Mesendoderm (in vitro differentiated cells): ENCODE measurements at places on chromosomes 2 and 18.

DNA sequence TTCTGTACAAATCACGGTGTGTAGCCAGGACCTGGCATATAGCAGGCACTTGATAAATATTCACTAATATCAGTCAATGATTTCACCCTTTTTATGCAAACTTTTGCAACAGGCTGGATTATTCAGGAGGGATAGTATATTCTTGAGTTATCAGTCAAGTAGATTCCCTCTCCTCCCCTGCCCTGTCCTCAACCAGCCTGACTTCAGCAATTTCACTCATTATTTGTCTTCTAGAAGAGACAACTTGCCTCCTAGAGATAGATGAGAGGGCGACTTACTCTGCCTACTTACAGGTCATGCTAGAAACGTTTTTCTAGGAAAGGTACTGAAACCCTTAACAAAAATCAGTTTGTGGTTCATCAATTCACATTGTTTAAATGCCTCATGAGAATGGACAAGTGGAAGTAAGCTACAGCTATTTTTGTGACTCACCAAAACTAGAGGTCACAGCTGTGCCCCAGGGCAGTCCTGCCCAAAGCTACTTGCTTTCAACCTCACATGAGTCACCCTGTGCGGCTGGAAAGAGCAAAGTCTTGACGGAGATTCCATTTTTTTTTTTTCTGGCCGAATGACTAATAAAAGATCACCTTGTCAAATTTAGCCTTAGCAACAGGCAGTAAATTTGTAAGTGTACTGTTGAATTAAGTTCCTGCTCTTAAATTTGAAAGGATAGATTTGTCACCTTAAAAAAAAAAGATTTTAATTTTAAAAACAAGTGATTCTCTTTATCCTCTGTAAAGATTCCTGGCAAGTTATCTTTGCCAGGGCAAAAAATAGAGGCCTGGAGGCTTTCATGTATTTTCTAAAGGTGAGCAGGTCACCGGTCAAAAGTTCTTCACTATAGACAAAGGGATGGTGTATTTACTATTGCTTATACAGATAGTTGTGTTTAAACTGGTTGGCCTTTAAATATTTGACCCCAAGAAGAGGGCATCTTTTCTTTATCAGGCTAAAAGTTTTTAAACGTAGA is 109.0 kb upstream of the SLC35G4 start:
- DNase-seq = peak; percentile 62

DNA sequence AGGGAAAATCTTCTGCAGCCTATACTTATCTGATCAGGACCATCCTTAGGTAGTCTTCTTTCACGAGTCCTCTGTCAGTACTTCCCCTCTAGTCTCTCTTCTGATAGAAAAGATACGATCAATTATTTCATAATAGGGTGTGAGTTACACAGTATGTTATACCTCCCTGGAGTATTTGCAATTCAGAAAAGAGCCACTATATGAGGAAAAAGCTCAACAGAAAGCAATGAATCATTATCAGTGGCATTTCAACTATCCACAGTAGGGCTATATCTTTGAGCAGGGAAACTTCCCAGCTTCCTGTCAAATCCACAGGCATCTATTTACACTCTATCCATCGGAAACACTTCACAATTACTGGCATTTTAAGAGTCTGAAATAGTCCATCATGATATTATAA is 105.3 kb upstream of the ACVR2A start:
- DNase-seq = peak; percentile 82

DNA sequence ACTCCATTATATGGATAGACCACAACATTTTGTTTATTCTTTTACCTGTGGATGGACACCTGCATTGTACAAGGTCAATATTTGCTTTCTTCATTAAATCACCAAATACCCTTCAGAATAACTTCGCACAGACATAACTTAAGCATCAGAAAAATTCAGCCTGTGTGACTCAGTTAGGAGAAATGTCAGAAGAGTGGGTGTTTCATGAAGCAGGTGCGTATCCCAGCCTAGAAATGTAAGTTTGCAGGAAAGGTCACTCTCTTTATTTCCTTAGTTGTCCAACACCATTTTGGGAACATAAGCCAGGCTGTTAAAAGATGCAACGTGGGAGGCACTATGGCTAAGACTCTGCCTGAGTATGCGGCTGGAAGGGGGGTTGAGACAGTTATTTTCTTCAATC is 48.6 kb upstream of the FHL2 start:
- no peak for DNase-seq

DNA sequence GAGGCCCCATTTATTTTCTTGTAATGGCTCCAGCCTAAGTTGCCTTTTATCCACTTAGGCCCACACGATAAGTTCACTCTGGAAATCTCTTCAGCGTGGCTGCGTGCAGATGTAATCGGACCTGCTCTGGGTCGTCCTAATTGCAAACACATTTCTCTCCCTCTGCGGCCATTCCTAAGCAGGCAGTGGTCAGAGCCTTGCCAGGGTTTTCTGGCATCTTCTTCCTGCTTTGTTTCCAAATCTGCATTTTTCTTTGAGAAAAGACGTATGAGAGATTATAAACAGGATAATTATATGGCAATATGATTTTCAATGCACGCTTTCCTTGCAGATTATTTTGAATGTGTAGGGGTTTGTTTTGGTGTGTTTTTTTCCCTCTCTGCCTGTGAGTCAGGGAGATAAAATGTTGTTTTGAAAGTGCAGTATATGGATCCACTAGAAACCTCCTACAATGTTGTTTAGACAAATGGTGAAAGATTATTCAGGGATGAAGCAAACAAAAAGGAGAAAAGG is 239.4 kb upstream of the TANK start:
- DNase-seq = no peak

- no peak for DNase-seq
These were observed 72.8 kb downstream of the ABI2 start for GRCh38 chr2:203400805-203401585.

GRCh38 chr2:20216130-20217025 is 8.6 kb downstream of the SDC1 start:
- DNase-seq = no peak

DNA sequence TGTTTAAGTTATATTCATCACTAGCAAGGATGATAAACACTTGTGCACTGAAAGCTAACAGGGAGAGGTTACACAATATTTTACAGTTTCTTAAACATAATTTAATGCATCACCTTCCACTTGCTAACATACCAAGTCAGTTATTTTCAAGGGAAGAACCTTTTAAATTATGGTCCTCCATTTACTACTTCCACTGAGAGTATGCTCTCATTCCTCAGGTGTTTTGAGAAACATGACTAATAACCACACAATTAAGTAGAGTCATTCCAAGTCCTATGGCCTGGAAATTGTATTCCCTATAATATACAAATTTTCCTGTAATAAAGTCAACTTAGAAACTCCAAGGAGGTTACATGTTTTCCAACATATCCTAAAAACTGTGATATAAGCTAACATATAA is 152.3 kb upstream of the STON1 start:
- DNase-seq = no peak

GRCh38 chr2:213237787-213238186 is 46.5 kb upstream of the SPAG16 start:
- DNase-seq = no peak

- DNase-seq = peak; percentile 5
These were observed 26.1 kb upstream of the SYT4 start for GRCh38 chr18:43303376-43303775.

- DNase-seq = no peak
These were observed 20.9 kb upstream of the TANK start for GRCh38 chr2:161139098-161139987.

DNA sequence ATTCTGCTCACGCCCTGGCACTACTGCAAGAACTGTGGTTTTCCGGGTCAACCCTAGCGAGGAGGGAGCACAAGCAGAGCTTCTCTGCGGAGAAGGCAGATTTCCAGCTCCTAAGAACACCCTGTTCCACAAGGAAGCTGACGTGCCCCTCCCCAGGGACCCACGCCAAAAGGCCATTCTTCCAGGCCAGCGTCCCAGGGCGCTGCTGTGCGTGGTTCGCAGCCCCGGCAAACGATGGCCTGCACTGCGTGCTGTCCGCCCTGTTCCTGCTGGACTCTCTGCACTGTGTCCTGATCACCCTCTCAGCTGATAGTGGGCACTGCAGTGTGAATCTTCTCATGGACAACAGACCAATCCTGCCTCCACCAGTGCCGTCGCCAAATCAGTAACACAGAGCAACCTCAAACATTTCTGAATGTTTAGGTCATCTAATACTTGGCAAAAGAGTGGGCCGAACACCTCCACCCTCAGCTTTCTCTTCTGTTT is 49.1 kb downstream of the ADI1 start:
- no peak for DNase-seq

DNA sequence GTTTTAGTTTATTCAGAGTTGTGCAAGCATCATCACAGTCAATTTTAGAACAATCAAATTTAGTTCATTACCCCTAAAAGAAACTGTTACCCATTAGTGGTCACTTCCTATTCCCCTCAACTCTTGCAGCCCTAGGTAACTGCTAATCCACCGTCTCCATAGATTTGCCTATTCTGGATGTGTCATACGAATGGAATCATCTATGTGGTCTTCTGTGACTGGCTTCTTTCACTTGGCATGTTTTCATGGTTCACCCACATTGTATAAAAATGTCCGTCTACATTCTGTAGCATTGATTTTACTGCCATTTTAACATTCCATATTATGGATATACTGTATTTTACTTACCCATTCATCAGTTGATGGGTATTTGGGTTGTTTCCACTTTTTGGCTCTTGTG is 5.3 kb upstream of the CEP68 start:
- no peak for DNase-seq

DNA sequence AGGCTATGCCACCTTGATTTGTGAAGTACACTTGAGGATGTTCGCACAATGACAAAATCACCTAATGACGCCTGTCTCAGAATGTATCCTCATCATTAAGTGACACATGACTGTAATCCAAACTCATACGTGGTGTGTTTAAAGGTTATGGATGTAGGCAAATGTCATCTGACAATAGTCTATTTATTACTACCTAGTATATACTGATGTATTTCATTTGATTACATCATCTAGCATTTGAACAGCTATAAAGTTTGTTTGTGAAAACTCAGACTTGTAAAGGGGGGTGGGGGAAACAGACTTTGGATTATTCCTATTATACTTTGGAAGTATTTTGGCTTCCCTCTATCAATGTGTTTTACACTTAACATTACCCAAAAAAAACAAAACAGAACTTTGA is 129.9 kb downstream of the TANC1 start:
- no peak for DNase-seq

GRCh38 chr2:36886664-36887063 is 79.7 kb downstream of the STRN start:
- DNase-seq = no peak

GRCh38 chr2:127672341-127673224 is 2.7 kb downstream of the LIMS2 start:
- DNase-seq = no peak

- DNase-seq = no peak
These were observed 143.6 kb upstream of the CBLN2 start for GRCh38 chr18:72687736-72688135.

GRCh38 chr2:238339814-238340213 is 19.5 kb downstream of the TRAF3IP1 start:
- DNase-seq = no peak

DNA sequence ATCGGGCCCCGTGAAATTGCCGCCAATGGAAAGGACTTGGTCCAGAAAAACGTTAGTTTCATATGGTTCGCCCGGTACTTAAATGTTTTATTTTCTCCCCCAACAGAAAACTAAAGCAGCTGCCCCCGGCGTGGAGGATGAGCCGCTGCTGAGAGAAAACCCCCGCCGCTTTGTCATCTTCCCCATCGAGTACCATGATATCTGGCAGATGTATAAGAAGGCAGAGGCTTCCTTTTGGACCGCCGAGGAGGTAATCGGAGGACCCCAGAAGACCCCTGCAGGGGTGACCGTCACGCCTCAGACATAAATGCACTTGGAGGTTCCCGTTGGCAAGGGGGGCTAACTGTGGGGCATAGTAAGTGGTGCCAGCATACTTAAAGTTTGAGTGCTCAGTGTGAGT is 742 bp downstream of the RRM2 start:
- no peak for DNase-seq

- DNase-seq = peak; percentile 40
These were observed 613.4 kb downstream of the DCC start for GRCh38 chr18:52953387-52953786.

- no peak for DNase-seq
These were observed 9.9 kb downstream of the TMBIM1 start for GRCh38 chr2:218282173-218282991.

GRCh38 chr2:152369176-152369860 is 34.3 kb downstream of the FMNL2 start:
- DNase-seq = peak; percentile 45

DNA sequence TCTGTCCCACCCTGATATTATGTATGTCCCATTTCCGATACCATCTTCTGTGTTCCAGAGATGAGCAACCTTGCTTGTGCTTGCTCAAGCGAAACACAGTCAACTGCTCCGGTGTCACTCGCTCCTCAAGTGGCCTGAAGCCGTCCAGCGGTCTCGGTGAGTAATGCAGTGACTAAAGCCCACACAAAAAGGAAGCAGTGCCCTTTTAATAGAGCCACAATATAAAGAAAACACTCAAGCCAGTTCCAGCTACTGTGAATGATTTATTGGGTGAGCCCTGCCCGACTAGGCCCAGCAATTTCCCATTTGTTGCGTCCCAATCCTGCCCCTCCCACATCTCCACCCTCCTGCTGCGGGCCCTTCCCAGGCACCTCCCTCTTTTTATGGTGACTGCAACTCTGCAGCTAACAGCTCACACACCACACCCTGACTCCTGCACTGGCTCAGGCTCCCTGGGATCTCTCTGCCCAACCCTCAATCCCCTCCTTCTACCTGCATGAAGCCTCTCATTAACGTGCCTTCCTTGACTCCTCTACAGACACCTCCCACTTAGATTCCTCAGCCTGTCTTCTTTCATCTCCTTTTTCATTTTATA is 44.2 kb upstream of the DSC1 start:
- peak; percentile 61 for DNase-seq

- DNase-seq = no peak
These were observed 79.6 kb upstream of the NYAP2 start for GRCh38 chr2:225319872-225320271.

GRCh38 chr2:228224410-228224809 is 42.9 kb upstream of the SPHKAP start:
- no peak for DNase-seq

DNA sequence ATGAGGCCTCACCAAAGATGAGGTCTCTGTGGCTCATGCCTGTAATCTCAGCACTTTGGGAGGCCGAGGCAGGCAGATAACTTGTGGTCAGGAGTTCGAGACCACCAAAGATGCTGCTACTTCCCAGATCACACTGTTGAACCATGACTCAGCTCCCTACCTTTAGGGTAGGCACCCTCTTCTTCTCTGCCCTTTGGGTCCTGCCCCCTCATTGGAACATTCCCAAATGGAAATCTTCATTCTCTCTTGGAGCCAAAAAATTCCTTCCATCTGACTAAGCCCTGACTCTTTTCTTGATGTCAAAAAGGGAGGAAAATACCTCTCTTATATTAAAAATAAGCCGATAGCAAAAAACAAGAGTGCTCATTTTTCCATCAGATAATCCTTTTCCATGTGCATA is 183.5 kb downstream of the PAX3 start:
- DNase-seq = no peak

GRCh38 chr2:76381624-76382023 is 670.9 kb upstream of the GCFC2 start:
- DNase-seq = no peak

GRCh38 chr2:84889332-84889731 is 8.4 kb upstream of the TRABD2A start:
- DNase-seq = no peak
